SJSA1 (cell line): ENCODE measurements at places on chromosomes 1 and 21. TPM values are rescaled to one million over a fixed set of nuclear protein-coding genes. Genes with fewer than 3 reads are reported as not detected.

MANEAL gene
- 0.95 TPM in 1 of 2 replicates, not detected in the other for total RNA-seq

MEAF6 gene
- 83.4 and 112 TPM in 2 replicates for total RNA-seq

DNA sequence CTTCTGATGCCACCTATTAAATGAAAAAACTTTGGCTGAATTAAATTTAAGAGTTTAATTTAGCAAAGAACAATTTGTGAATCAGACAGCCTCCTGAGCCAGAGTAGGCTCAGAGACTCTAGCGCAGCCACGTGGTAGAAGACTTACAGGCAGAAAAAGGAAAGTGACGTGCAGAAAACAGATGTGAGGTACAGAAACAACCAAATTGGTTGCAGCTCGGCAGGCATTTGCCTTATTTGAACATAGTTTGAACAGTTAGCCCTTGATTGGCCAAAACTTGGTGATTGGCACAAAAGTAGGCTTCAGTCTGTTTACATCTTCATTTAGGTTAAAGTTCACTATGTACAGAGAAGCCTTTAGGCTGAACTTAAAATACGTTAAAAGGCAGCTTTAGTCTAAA, 22.9 kb downstream of the TCP10L start:
- no peak overlapping the region for H3K4me3 ChIP-seq
- peak; percentile 31 for DNase-seq
- no peaks in the 10 kb centered on the region for H3K36me3 ChIP-seq
- H3K27me3 ChIP-seq = no peaks in the 10 kb centered on the region
- H3K27ac ChIP-seq = no peak overlapping the region

- no peaks in the 10 kb centered on the region for H3K27me3 ChIP-seq
- peaks cover 11% of the 10 kb centered on the region for H3K4me1 ChIP-seq
- no peak overlapping the region for H3K27ac ChIP-seq
Measured at GRCh38 chr1:245201201-245201600, 46.4 kb downstream of the KIF26B start.

ADAM30 gene
- not detected in 2 replicates for total RNA-seq

PHLDA3 gene
- 36.7 and 75.0 TPM in 2 replicates for total RNA-seq

LCE2C gene
- not detected in 2 replicates for total RNA-seq

TCHHL1 gene
- total RNA-seq = not detected in 2 replicates

GRCh38 chr1:111513410-111514020, 10.1 kb upstream of the ADORA3 start:
- H3K27ac ChIP-seq = no peak overlapping the region
- no peak overlapping the region for H3K4me3 ChIP-seq

- no peaks in the 10 kb centered on the region for H3K27me3 ChIP-seq
- H3K36me3 ChIP-seq = no peaks in the 10 kb centered on the region
- no peaks in the 10 kb centered on the region for H3K4me1 ChIP-seq
- no peak overlapping the region for H3K27ac ChIP-seq
Measured at GRCh38 chr1:163614361-163614760, 292.6 kb downstream of the NUF2 start.

- H3K27me3 ChIP-seq = no peaks in the 10 kb centered on the region
- H3K4me3 ChIP-seq = no peak overlapping the region
Measured at GRCh38 chr1:40823983-40824382, 38.2 kb downstream of the CITED4 start.

DNA sequence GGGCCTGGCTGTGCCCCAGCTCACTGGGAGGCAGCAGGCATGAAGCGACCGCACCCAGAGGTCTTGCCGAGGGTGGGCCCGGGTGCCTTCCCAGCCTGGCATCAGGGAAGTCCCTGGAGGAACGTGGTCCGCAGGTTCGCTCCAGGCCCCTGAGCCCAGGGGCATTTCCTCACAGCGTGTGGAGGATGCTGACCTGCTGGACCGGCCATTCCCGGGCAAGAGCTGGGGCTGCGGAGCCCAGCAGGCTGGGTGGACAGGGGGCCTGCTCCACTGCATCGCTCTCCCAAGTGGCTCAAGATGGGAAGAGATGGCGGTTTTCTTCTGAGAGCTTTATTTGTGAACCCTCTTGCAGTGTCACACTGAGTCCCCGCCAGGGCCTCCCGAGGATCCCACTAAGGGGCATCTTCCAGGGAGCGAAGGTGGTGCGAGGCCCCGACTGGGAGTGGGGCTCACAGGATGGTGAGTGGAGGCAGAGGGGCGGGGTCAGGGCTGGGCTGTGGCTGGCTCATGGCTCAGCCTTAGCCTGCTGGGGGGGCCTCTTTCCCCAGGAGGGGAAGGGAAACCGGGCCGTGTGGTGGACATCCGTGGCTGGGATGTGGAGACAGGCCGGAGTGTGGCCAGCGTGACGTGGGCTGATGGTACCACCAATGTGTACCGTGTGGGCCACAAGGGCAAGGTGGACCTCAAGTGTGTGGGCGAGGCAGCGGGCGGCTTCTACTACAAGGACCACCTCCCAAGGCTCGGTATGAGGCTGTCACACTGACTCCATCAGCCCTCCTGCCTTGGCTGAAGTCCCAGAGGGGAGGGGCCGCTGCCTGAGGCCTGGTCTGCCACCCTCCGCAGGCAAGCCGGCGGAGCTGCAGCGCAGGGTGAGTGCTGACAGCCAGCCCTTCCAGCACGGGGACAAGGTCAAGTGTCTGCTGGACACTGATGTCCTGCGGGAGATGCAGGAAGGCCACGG, 7.2 kb upstream of the MMP23B start:
- H3K27ac ChIP-seq = no peak overlapping the region
- no peak for DNase-seq
- H3K27me3 ChIP-seq = no peaks in the 10 kb centered on the region
- H3K4me1 ChIP-seq = no peaks in the 10 kb centered on the region
- no peak overlapping the region for H3K4me3 ChIP-seq
- H3K36me3 ChIP-seq = peaks cover 8% of the 10 kb centered on the region; the same call in 1 of the 2 replicates

GRCh38 chr21:36291509-36291908, 28.5 kb upstream of the MORC3 start:
- no peak overlapping the region for H3K4me3 ChIP-seq
- no peak for DNase-seq
- no peaks in the 10 kb centered on the region for H3K27me3 ChIP-seq
- no peak overlapping the region for H3K27ac ChIP-seq
- H3K4me1 ChIP-seq = peaks cover 4% of the 10 kb centered on the region; the same call in 1 of the 2 replicates
- peaks cover 3% of the 10 kb centered on the region for H3K36me3 ChIP-seq

GRCh38 chr1:203368624-203369451, 17.9 kb upstream of the FMOD start:
- no peak overlapping the region for H3K27ac ChIP-seq
- H3K27me3 ChIP-seq = no peaks in the 10 kb centered on the region
- DNase-seq = no peak
- no peaks in the 10 kb centered on the region for H3K4me1 ChIP-seq
- no peaks in the 10 kb centered on the region for H3K36me3 ChIP-seq

DNA sequence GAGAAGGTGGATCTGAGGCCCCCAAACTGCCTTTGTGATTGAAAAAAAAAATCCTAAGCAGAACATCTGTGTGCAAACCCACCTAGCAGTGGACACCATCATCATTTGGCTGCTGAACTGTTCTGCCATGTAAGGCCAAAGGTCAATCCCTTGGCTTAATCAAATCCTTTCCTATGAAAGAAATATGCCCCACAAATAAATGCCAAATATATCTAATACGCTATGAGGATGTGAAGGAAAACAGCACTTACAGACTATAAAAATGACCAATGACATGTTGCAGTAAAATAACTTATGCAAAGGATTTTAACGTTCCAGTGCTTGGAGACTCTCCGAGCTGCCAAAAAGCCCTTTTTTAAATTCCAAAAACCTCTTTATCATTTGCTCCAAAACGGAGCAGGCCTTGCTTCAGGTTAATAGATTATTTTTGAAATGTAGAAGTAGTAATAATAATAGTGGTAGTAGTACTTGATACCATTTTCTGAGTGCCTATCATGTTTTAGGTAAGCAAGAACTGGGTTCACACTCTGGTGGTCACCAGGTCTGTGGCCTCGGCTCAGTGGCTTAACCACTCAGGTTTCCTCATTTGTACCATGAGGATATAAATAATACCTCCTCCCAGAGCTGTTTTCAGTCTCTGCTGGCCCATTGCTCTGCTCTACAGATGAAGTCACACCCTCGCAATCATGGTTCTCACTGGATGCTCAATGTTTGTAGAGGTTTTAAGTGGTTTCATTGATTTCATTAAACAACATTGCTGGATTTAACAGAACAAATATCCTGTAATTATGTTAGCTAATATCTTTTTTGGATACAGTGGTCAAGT, 47.9 kb upstream of the EDEM3 start:
- H3K4me1 ChIP-seq = no peaks in the 10 kb centered on the region
- DNase-seq = no peak
- peaks cover 18% of the 10 kb centered on the region for H3K36me3 ChIP-seq
- no peak overlapping the region for H3K27ac ChIP-seq
- H3K4me3 ChIP-seq = no peak overlapping the region
- H3K27me3 ChIP-seq = no peaks in the 10 kb centered on the region

FAM177B gene
- not detected in 2 replicates for total RNA-seq

DNA sequence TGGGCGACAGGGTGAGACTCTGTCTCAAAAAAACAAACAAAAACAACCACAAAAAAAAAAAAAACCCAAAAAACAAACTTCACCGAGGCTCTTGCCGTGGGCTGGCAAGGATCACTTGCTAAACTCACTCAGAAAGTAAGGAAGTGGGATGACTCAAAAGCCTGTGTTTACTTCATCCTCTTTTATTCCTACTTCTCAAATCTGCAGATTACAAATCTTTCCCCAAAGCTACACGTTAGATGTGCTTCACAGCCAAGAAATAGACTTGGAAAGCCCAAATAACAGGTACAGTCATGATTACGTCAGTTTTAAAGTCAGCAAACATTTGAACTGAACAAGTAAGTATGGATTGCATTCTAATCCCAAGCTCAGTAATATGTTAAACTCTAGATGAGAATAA, 359.3 kb downstream of the ADGRL2 start:
- no peaks in the 10 kb centered on the region for H3K27me3 ChIP-seq
- no peaks in the 10 kb centered on the region for H3K4me1 ChIP-seq
- no peak for DNase-seq
- no peak overlapping the region for H3K27ac ChIP-seq
- no peaks in the 10 kb centered on the region for H3K36me3 ChIP-seq

- no peaks in the 10 kb centered on the region for H3K27me3 ChIP-seq
- peaks cover 39% of the 10 kb centered on the region for H3K4me1 ChIP-seq
- H3K36me3 ChIP-seq = no peaks in the 10 kb centered on the region
- no peak overlapping the region for H3K4me3 ChIP-seq
Measured at GRCh38 chr1:75087278-75087677, 46.9 kb upstream of the LHX8 start.

DNA sequence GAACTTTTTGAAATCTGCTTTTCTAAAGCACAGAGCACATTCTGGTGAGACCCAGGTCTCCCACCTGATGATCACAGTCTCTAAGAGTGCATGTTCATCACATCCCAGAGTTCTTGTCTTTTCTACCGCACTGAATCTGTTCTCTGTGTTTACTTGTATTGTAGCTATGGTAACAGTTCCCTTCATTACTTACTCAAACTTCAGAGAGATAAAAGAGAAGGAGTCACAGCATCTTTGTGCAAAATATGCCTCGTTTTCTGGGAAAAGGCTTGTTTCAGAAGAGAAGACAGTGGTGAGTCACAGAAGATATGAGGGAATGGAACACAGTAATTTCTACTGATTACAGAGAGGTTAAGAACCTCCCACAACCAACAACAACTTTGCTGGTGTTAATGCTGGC, 580.6 kb downstream of the PLA2G4A start:
- H3K4me1 ChIP-seq = peaks cover 3% of the 10 kb centered on the region; the same call in 1 of the 2 replicates
- H3K27ac ChIP-seq = peak overlapping the region; percentile 36; the same call in 1 of the 2 replicates
- no peak overlapping the region for H3K4me3 ChIP-seq
- DNase-seq = peak; percentile 10
- no peaks in the 10 kb centered on the region for H3K36me3 ChIP-seq

GRCh38 chr1:202956969-202957368, 1.1 kb downstream of the ADIPOR1 start:
- no peak for DNase-seq
- H3K4me3 ChIP-seq = peak overlapping the region; percentile 98
- H3K4me1 ChIP-seq = peaks cover 24% of the 10 kb centered on the region
- H3K27me3 ChIP-seq = no peaks in the 10 kb centered on the region

VPS13D gene
- total RNA-seq = 7.3 and 12.9 TPM in 2 replicates

DNA sequence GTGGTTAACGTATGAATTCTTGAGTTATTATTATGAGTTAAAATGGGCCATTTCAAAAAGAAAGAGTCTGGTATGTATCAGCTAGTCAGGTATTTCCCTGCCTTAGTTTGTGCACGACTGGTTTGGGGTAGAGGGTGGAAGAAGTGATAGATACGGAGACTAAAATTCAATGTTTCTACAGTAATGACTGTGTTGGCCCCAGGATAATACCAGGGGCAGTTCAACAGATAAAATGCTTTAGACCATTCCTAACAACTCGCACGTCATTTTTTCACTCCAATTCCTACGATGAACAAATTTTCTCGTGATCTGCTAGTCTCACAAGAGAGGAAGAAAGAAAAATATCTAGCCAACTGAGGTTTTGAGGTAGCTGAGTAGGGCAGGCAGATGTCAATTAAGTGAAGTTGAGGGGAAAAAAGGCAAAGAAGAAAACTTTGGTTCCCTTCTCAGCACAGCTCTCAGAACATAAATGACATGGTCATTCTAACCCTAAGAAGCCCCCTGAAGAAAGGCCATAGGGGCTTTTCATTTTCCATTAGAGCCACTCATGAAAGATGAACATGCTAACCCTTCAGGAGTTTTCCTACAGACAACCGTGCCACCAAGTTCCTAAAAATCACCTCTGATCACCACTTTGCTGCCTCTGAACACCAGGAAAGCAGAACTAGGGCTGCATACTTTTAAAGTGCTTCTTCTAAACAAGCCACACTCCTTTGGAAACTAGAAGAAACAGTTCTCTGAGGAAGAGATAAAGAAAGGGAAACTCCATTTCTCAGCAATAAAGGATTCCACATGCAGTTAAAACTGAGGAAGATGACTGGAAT, 5.6 kb downstream of the MCOLN2 start:
- H3K4me3 ChIP-seq = no peak overlapping the region
- no peak overlapping the region for H3K27ac ChIP-seq
- DNase-seq = no peak
- H3K36me3 ChIP-seq = no peaks in the 10 kb centered on the region
- H3K27me3 ChIP-seq = peaks cover 9% of the 10 kb centered on the region; the same call in 1 of the 2 replicates

TMEM52 gene
- 0.87 TPM in 1 of 2 replicates, not detected in the other for total RNA-seq

GRCh38 chr21:38165466-38166172, 91.2 kb upstream of the KCNJ15 start:
- H3K27me3 ChIP-seq = no peaks in the 10 kb centered on the region
- DNase-seq = no peak
- H3K4me3 ChIP-seq = no peak overlapping the region
- no peaks in the 10 kb centered on the region for H3K36me3 ChIP-seq

- H3K4me3 ChIP-seq = no peak overlapping the region
- H3K4me1 ChIP-seq = peaks cover 4% of the 10 kb centered on the region; the same call in 1 of the 2 replicates
- 0 out of 2 replicates have a peak, but pooled peaks cover under 1% of the 10 kb centered on the region for H3K27me3 ChIP-seq
- H3K36me3 ChIP-seq = peaks cover 2% of the 10 kb centered on the region; the same call in 1 of the 2 replicates
Measured at GRCh38 chr1:3905266-3905952, 5.3 kb upstream of the C1orf174 start.

RRP1 gene
- total RNA-seq = 29.2 and 30.4 TPM in 2 replicates

TMEM240 gene
- 0.31 and 0.47 TPM in 2 replicates for total RNA-seq

CRNN gene
- total RNA-seq = 0.16 TPM in 1 of 2 replicates, not detected in the other
